ENCODE measurements at places on chromosomes 7 and 10.

GRCh38 chr7:26185131-26185843, 15.3 kb downstream of the HNRNPA2B1 start:
- no peak for DNase-seq

GRCh38 chr10:45447416-45447815, 73.4 kb downstream of the ALOX5 start:
- DNase-seq = no peak

GRCh38 chr7:14228341-14228740, 238.9 kb upstream of the ETV1 start:
- DNase-seq = no peak

DNA sequence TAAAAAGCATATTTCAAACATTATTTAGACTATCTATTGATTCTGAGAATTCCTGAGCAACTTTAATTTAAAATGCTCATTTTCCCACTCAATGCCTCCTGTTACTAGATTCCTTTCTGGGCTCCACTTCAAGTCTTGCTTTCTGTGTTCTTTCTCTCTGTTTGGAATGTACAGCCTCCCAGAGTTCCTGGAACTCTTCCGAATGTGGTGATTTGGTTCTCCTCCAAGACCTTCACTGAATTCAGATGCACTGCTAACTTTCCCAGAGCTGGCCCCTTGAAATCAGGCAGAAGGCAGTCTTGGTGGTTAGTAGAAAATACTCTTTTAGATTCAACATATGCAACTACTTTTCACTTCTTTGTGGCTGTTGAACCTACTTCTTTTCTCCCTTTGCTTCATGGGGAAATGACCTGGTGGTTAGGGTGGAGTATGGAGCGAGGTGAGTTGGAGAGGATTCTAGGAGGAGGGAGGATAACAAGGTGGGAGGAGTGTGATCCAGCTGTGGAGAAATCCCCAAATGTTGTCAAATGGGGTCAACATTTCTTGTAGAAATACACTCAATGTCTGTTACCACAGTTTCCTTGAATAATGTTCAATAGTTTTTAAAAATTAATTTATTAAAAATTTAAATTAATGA, 27.9 kb upstream of the CCDC7 start:
- DNase-seq = no peak

DNA sequence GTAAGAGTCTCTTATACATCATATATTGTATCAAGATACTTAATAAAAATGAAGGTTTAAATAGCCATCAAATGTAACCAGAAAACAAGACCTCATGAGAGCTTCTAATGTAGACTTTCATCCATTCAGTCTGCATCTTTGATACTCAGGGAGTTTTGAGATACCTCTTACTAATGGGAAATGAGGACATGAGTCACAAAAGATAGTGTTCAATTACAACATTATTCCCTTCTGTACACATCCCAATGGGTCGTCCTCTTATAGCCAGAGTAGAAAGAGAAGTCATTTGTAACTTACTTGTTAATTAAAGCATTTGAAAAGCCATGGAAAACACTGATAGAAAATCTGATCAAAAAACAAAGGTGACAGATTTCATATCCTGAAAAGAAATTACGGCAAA, 19.4 kb downstream of the SHTN1 start:
- no peak for DNase-seq

DNA sequence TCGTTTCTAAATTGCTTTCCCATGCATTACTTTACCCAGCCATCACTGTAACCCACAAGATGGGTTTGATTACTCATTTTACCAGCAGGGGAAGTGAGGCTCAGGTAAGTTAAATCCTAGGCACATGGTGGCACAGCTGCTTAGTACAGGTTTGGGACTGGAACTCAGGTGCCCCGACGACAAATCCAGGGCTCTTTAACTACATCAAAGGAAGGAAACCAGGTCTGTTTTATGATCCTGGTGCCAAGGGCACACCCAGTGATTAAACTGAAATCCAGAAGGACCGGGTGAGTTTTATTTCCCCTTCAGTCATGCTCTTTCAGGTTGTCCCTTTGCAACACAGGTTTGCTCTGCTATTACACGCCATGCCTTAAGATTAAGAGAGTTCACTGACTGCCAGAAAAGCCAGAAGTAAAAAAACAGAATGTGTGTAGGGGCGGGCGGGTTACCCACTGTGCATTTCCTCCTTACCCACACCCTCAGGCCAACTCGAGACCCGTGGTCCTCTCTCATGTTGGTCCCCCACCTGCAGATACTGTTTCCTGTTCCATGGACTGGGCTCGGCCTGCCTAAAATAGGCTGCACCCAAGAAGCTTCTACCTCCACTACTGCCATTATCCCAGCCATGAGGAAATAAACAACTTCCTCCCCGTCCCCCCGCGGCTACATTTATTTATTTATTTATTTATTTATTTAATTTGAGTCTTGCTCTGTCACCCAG, 55.1 kb upstream of the KDM7A start:
- DNase-seq = peak; percentile 75
